ENCODE measurements at places on chromosomes 4 and X. TPM values are rescaled to one million over a fixed set of nuclear protein-coding genes. Genes with fewer than 3 reads are reported as not detected.

The KLKB1 gene
- not detected for total RNA-seq

The MAGEA10 gene
- not detected for total RNA-seq

The DDX53 gene
- not detected for total RNA-seq

The PCDH11X gene
- not detected for total RNA-seq

Measured in A549 treated with CpdA at 1 μM for 4 hours (cell line).